CD4-positive, alpha-beta T cell treated with Interleukin-12 subunit alpha and Interleukin-12 subunit beta, for 1 hour (primary cell): ENCODE measurements at places on chromosomes 4 and X.

DNA sequence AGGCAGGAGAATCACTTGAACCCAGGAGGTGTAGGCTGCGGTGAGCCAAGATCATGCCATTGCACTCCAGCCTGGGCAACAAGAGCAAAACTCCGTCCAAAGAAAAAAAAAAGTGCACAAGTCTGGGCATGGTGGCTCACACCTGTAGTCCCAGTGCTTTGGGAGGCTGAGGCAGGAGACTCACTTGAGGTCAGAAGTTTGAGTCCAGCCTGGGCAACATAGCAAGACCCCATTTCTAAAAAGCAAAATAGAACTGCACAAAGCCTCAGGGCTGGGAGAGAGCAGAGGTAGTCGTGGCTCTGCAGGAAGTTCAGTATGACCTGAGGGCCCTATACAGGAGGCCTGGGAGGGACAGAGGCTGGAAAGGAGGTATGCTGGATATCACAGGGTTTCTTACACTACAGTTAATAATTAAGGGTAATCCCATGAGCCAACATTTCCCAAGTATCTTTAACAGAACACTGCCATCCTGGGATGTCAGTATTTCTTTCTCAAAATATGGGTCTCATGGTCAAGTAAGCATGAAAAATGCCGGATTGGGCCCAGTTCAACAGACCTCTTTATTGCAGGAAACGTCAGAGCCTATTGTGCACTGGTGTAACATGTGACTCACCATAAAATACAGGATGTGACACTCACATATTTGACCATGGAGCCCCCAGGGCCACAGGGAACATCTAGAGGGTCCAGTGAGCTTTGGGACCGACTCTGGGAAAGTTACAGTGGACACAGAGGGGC, 37.8 kb downstream of the ACSL1 start:
- DNase-seq: no peak

DNA sequence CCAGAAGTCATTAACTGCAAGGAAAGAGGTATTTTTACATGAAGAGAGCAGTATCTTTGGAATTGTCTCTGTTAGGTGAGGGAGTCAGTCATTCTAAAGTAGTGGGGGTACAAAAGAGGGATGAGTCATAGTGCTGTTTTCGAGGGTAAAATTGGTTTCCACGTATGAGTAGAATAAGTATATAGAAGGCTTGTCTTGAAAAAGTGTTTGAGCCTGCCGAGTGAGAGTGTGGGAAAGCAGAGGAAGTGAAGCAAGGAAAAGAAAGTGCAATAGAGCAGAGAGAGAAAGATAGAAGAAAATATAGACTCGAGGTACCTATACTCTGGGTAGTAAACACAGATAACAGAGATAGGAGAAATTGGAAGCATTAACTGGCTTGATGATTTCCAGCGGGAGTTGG, 696.4 kb downstream of the DMD start:
- no peak for DNase-seq

GRCh38 chr4:184191267-184191666, 26.4 kb downstream of the ENPP6 start:
- DNase-seq: no peak

DNA sequence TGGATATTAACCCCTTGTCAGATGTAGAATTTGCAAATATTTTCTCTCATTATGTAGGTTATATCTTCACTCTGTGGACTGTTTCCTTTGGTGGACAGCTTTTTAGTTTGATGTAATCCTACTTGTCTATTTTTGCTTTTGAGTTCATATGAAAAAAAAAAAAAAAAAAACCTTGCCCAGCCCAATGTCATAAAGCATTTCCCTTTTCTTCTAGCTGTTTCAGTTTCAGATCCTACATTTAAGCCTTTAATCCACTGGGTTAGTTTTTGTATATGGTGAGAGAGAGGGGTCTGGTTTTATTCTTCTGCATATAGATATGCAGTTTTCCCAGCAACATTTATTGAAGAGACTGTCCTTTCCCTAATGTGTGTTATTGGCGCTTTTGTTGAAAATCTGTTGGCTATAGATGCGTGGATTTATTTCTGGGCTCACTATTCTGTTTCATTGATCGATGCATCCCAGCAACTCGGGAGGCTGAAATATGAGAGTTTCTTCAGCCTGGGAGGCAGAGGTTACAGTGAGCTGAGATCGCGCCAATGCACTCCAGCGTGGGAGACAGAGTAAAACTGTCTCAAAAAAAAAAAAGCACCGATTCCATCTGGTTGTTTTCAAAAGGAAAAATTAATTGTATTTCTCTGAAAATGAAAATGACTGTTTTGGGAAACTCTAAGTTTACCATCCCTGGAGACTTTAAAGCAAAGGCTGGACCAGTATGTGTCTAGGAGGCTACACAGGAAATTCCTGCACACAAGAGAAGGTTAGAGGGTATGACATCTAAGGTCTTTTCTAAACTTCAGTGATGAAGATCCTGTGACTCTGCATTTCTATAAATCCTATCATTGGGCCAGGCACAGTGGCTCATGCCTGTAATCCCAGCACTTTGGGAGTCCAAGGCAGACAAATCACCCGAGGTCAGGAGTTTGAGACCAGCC, 35.6 kb downstream of the STEEP1 start:
- DNase-seq: no peak

- peak; percentile 32 for DNase-seq
Observed at GRCh38 chr4:87679449-87680169, 29.5 kb downstream of the DMP1 start.
